ENCODE measurements at places on chromosomes 1 and 21. TPM values are rescaled to one million over a fixed set of nuclear protein-coding genes. Genes with fewer than 3 reads are reported as not detected.

GRCh38 chr1:241721011-241721410 lies 68.9 kb downstream of the WDR64 start:
- no peak for DNase-seq

DNA sequence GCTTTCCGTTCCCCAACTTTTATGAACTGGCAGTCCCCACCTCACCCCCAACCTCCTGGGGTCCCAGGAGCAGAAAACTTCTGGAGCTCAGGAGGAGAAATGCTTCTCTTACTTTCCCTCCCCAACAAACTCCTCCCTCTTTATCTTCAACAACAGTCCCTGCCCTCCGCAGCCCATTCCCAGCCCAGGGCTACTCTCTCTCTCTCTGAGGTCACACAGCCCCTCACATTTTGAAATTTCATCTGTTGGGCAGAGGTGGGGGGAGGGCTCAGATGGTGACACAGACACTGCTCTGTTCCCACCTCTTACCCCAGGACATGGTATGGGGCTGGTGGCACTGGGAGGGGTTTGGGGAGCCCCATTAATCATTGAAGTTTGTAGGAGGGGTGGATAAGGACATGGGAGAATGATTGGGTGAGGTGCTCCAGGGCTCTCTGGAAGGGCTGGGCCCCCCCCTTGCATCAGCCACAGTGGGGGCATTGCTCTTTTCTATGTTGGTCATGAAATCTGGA lies 6.0 kb downstream of the PIK3CD start:
- no peak for DNase-seq

DNA sequence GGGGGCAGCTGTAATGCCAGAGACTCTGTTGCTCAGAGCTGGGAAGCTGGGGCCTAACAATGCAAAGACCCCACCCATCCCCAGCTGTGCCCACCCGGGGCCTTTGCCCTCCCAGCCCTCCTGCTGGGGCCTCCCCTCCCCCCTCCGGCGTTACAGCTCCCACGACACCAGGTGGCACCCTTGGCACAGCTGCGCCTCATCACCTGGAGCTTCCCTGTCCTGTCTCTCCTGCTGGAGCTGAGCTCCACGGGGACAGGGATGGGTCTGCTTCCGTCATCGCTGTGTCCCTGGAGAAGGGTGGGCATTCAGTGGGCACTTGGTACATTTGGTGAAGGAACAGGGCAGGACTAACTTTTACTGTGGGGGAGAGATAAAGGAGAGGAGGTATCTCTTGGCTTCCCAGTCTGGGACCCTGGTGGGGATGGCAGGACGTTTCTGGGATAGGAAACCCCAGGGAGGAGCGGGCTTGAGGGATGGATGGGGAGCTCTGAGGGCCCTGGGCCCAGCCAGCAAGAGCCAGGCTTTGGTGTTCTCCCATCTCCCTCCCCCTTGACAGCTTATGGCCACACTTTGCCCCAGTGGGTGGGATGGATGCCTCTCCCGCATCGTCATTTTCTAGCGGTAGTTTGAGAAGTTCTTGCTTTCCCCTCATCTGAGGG lies 453.2 kb downstream of the PTPRU start:
- DNase-seq: peak; percentile 82

- DNase-seq: no peak
Measured at GRCh38 chr1:110390096-110390495, 730 bp downstream of the SLC16A4 start.

DNA sequence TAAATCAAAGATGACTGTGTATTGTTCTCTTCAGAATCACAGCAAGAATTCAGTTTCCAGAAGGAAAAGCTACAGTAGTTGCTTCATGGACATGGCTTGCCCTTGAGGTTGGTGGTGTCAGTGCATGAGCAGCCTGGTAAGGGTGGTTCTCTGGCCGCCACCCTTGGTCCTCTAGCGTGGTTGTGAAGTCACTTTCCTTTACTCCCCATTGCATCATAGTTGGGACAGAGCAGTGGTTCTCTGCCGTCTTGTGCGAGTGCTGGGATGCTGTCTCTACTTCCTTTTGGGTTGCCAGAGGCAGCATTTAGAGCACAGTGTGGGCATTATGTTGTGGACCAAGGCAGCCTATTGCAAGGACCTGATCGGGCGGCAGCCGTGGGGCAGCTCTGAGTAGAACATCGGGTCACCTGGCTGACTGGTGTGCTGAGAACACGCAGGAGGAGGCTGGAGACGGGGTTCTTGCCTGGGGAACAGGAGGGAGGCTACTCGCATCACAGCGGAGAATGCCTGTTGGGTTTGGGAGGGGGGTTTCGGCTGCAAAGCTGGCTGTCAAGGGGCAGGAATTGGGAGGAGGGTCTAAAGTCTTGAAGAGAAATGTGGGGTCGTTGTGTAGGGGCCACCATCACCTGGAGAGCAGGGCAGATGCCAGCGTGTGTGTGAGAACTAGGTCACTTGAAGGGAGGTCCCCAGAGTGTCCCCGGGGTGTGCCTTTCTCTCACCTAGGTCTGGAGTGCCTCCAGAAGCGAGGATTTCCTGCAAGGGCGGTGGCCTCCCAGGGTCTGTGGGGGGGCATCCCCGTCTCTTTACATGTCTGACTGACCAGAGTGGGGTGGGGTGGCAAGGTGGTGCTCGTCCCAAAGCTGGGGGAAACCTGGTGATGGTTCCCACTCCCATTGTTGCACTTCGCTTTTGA lies 6.3 kb downstream of the ARF1 start:
- no peak for DNase-seq

DNA sequence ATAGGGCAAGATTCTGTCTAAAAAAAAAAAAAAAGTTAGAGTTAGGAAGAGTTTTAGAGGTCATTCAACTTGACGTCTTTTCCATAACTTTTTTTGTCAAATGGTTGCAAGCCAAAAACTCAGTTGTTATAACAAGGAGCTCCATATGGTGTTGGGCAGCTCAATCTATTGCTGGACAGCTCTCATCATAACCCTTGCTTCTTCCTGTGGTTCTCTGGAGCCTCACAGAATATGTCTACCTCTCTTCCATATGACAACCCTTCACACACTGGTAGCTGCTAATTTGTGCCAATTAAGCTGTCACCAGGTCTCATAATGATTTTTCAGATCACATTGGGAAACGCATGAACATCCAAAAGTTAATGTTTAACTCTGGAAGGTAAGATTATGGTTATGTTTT lies 57.8 kb upstream of the SLC16A1 start:
- DNase-seq: no peak

DNA sequence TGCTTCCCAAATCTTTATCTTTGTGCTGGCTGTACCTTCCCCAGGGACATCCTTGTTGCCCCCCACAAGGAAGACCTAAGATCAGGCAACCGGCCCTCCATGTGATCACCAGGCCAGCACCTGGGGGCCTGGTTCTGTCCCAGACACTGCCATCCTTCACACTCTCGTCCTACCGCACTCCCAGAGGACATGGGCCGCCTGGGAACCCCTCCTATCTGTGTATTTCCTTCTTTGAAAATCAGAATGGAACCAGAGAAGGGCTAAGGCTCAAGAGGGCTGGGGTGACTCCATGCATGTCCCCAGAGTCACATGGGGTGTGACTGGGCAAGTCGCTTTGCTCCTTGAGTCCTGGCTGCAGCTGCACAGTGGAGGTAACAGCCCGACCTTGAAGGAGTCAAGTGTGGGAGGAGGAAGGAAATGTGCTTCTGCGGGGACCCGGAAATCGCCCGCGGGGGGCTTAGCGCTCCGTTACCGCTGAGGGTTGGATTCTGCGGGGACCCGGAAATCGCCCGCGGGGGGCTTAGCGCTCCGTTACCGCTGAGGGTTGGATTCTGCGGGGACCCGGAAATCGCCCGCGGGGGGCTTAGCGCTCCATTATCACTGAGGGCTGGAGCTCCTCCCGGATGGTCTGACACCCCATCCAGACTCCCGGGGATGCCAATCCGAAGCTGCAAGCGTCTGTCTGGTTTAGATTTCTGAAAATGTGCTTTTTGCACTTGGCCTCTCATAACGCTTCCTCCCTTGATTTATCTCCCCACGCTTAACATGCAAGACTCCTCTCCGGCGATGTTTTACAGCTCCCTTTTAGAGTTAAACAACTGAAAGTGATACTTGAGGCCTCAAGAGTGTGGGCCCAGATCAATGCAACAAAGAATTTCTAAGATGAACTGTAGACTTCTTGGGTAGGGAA lies 278.9 kb downstream of the NPHP4 start:
- DNase-seq: no peak

GRCh38 chr1:217495249-217495648 lies 135.6 kb downstream of the GPATCH2 start:
- no peak for DNase-seq

DNA sequence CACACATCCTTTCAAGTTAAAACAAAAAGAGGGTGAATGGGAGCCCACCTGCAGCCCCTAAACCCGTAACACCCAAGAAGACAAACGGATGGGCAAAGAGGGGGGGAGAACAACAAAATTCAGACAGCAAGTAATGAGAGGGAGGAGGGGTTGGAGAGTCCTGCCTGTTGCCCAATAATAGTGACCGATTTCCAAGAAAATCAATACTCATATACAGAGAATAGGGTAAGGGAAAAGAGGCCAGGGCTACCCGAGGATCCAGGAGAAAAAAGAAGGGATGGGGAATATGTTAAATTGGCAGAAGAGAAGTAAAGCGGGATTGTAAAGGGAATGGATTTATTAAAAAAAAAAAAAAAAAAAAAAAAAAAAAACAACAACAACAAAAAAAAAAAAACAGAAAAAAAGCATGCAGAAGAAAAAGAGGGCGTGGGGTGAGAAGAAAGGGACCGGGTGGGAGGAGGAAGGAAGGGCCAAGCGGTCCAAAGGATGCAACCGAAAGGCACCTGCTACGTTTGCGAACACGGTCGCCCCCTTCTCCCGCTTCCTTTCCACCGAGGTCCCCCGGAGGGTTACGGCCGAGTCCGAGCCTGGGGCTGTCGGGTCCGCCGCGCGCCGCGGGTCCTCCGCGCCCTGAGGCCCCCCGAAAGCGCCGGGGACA lies 930 bp downstream of the SLC30A10 start:
- no peak for DNase-seq

- DNase-seq: no peak
Measured at GRCh38 chr1:158422212-158422611, 3.8 kb downstream of the OR10K2 start.

GRCh38 chr1:42282867-42283583 lies 52.0 kb downstream of the FOXJ3 start:
- DNase-seq: no peak

DNA sequence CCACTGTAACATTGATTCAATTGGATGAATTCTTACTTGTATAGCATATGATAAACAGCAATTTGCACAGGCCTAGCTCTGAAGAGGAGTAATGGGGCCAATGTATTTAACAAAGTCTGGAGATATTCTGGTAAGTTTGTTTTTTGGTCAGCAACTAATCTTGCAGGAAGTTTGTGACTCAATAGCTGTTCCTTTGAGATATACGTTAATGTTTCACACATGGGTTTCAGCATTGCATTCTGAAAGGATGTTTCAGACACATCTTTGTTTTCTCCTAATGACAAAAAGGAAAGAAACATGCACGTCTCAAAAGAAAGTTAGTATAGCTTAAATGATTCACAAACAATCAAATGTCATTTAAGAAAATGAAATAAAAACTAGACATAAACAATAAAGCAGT lies 49.0 kb downstream of the LTN1 start:
- DNase-seq: no peak

- DNase-seq: no peak
Measured at GRCh38 chr1:94270801-94271203, 33.4 kb upstream of the ARHGAP29 start.

GRCh38 chr1:156602557-156602993 lies 1.3 kb upstream of the GPATCH4 start:
- no peak for DNase-seq

GRCh38 chr1:214009423-214010196 lies 21.8 kb downstream of the PROX1 start:
- no peak for DNase-seq

GRCh38 chr21:37337831-37338230 lies 28.7 kb upstream of the DYRK1A start:
- no peak for DNase-seq

GRCh38 chr21:34199121-34199910 lies 125.9 kb downstream of the MRPS6 start:
- DNase-seq: no peak

DNA sequence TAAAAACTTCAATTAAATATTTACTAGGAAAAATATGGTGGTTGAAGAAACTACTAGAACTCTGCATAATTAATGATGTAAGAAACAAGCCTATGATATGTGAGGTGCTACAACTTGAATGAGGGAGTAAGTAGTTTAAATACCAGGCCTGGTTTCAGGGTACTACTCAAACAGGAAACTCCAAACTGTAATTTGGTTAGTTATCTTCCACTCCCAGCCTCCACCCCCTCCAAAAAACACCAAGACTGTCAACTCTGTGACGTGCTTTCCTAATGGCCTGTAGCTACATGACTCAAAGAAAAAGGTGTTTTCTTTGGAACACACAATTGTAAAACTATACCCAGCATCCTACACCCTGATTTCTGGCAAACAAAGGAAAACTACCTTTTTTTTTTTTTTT lies 55.9 kb upstream of the RCC1 start:
- no peak for DNase-seq

- DNase-seq: no peak
Measured at GRCh38 chr1:32448773-32449456, 16.0 kb upstream of the ZBTB8B start.

DNA sequence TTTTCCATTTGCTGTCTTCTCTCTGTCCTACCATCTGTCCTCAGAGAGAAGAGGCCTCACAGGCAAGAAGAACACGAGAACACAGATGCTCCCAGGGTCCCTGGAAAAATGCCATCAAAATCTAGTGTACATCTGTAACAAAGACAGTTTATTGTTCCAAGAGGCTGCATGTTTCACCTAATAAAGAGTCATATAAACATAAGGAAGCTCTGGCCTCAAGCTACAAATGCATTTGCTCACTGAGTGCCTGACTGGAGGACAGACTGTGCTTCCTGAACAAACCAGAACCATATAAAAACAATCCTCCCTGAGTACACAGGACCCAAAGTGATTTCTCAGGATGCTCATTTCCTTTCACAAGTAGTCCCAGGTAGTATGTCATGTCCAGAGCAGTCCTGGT lies 76.3 kb upstream of the SLC44A3 start:
- no peak for DNase-seq

GRCh38 chr1:147627435-147628110 lies 42.8 kb downstream of the ACP6 start:
- no peak for DNase-seq

GRCh38 chr1:235883261-235883927 lies 16.7 kb upstream of the LYST start:
- peak; percentile 85 for DNase-seq

The LAX1 gene
- total RNA-seq: not detected

The EXO1 gene
- 3.4 TPM for total RNA-seq

The NBPF20 gene
- 4.9 TPM for total RNA-seq

The TP73 gene
- total RNA-seq: 0.16 TPM

The CCDC27 gene
- total RNA-seq: not detected

The TIE1 gene
- total RNA-seq: not detected

The TIAM1 gene
- total RNA-seq: 16.7 TPM

The OR2L5 gene
- not detected for total RNA-seq

The ANKRD35 gene
- not detected for total RNA-seq

The SYT6 gene
- not detected for total RNA-seq

The AJAP1 gene
- 0.35 TPM for total RNA-seq
